ENCODE measurements at places on chromosomes 1 and 21. TPM values are rescaled to one million over a fixed set of nuclear protein-coding genes. Genes with fewer than 3 reads are reported as not detected.
A peak's percentile ranks its signal among the peaks of the same experiment; 100 is the strongest.

DNA sequence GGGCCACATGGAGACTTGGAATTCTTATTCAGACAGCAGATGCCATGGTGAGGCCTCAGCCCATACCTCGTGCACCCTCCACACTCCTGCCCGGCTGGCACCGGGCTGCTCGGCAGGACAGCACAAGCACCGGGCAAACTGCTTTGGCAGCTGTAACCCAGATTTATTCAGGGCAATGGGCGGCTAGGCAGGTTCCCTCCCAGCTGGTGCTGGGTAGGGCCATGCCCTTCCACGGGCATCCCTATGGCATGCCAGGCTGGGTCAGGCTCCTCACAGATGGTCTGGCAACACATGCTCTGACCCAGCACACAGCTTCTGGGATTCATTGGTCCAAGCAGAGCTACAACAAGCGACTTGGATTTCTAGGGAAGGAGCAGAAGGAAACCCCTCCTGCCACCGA is 53.4 kb downstream of the ATP1A1 start:
- no peak for DNase-seq

Gene KIF17
- 16.3 TPM for total RNA-seq

GRCh38 chr1:226938903-226939437 is 1.1 kb upstream of the COQ8A start:
- no peak for DNase-seq

DNA sequence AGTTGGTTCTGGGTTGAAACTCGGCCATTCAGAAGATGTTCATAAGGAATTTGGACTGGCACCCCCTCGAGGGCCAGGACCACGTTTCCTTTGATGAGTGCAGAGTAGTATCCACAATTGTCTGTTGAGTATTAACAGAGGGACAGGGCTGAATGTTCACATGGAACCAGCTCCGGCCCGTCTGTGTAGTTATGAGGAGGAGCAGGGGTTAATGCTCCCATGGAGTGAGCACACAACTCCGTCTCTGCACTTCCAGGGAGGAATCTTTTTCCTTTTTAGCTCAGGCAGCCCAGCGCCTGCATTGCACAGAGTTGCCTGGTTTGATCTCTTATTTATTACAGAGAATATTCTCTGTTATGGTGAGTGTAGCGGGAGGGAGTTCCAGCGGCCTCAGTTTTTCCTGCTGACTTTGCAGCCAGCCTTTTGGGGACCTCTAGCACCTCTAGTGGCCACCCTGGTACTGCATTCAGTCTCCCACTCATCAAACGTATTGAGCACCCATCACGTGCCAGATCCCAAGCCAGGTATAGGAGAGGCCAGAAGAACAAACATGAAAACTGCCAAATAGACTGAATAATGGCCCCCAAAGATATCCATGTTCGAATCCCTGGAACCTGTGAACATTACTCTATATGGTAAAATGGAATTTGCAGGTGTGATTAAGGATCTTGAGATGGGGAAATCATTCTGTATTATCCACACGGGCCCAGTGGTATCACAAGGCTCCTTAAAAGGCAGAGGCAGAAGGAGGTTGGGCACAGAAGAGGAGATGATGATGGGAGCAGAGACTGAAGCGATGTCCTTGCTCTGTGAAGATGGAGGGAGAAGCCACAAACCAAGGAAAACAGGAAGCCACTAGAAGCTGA is 167.7 kb upstream of the CSF3R start:
- DNase-seq: peak; percentile 1

DNA sequence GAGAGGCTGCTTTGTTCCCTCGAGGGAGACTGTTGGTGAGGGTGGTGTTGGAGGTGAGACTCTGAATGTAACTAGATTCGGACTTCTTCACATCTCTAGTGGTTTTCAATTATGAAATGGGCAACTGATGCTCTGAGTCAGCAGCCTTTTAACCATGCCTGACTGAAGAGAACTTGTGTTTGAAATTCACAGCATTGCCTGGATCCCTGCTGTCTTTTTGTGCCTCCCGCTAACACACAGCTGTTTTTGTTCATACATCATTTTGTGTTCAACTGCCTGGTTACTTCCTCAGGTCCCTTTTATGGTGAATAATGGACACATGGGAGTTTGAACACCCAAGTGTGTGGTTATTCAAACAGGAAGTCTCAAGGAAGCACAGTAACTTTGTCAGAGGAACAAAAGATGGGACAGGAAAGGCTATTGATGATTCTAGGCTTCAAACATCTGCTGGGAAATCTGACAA is 16.8 kb downstream of the LAMC1 start:
- DNase-seq: peak; percentile 87

DNA sequence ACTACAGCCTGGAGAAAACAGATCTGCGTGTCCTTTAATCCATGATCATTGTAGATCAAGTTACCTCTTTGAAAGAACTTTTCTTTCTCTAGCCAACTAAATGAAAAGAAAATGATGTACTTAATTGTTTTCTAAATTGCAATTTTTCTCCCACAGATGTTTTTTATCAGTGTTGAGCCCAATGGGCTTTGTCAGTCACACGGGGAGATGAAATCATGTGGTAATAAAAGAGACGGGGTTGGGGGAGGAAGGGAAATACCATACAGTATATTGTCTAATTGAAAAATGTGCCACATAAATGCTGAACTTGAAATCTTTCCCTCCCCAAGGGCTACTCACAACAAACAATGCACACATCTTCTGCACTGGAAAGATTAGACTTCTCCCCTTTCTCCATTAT is 58.4 kb downstream of the NTMT2 start:
- no peak for DNase-seq
